Stimulated activated CD4-positive, alpha-beta T cell treated with anti-CD3 and anti-CD28 coated beads, Interleukin-1b, Interleukin-23, amount 100 ng/mL, for 4 hours (primary cell): ENCODE measurements at places on chromosomes 6 and 20.
A peak's percentile ranks its signal among the peaks of the same experiment; 100 is the strongest.

DNA sequence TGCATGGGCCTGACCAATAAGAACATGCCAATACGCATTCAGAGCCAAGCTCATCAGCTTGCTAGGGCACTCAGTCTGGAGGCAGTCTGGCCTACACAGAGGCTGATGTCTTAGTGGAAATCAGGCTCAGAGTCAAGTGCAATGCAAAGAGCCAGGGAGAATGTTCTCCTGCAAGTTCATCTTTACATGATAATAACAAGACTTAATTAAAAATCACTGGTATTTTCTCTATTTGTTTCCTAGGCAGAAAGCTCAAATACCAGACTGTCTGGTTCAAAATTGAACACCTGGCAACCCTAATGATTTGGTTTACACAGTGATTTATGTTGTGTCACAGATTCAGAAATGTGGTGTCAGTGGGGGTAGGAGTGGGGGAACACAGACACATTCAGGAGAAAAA lies 689.3 kb upstream of the FLRT3 start:
- no peak for DNase-seq

DNA sequence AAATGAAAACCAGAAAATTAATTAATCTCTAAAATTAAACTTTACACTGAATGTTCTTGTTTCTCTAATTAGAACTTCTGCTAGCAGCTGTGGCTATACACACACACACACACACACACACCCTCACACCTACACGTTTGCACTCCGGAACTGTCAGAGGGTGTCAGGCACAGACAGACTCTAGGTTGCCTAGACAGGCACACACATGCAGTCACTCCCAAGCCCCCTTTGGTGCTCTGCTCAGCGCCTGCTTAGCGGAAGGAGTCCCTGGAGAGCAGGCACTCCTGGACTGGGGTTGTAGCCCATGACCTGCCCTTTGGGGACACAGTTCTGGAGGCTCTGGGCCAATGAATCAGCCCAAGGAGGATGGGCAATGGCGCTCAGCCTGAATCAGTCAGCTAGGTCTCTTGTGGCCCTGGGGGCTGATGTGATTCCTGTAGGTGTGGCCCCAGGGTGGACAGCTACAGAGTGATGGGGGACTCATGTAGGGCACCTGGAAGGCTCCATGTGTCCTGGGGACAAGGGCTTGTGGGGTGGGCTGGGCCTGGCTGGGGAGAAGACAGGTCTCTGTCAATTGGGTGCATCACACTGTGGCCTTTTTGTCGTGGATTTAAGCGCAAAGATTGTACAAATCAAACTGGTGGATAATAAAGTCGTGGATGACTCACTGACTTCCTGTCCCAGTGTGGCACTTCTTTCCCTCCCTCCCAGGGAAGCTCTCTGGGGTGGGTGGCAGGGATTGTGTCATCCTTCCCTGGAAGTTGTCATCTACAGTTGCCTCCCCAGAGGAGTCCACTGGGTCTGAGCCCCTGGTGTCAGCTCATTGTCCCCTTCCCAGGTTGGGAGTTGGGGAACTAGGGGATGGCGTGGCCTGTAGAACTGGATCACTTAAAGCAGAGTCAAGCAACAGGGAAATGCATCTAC lies 8.8 kb downstream of the TMEM151B start:
- no peak for DNase-seq

- DNase-seq, result no peak
Measured at GRCh38 chr6:45698046-45698445, 317.6 kb downstream of the CLIC5 start.

GRCh38 chr6:62286470-62286843 lies 432 bp upstream of the KHDRBS2 start:
- no peak for DNase-seq

GRCh38 chr6:3009930-3010329 lies 10.2 kb downstream of the NQO2 start:
- DNase-seq, result no peak

GRCh38 chr6:136566851-136567250 lies 16.6 kb upstream of the MAP7 start:
- DNase-seq, result no peak

- no peak for DNase-seq
Measured at GRCh38 chr20:48932375-48932941, 10.9 kb downstream of the ARFGEF2 start.

DNA sequence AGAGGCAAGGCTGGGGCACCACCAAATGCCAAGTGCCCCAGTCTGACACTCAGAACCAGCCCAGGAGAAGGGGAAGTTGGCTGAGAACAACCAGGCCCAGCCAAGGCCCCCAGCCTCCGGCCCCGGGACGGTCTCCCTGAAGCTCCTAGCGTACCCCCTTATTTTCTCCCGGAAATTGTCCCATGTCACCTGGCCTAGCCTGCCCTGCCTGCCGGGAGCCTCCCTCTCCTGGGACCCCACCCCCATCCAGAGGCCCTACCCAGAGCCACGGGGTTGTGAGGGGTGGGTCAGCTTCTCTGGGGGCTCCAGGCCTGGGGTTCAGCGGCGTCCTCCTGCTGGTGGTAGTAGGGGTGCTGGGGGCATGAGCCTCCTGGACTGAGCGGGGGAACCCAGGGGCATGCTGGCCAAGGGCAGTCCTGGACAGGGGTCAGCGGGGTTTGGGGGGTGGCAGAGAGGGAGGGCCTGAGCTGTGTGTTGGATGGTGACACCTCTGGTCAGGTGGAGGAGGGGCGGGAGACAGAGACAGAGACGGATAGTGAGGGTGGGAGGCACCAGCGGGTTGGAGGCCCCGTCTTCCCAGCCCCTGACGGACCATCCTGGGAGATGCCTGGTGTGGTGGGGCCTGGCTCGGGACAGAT lies 7.9 kb upstream of the SLCO4A1 start:
- no peak for DNase-seq

GRCh38 chr6:53506872-53507271 lies 38.0 kb downstream of the GCLC start:
- no peak for DNase-seq

- no peak for DNase-seq
Measured at GRCh38 chr20:17571153-17571527, 1.3 kb downstream of the DSTN start.

- no peak for DNase-seq
Measured at GRCh38 chr20:34547844-34548613, 10.5 kb upstream of the MAP1LC3A start.

- no peak for DNase-seq
Measured at GRCh38 chr6:55670850-55671413, 91.9 kb upstream of the HMGCLL1 start.

- DNase-seq, result peak; percentile 31
Measured at GRCh38 chr6:41306187-41306854, 19.8 kb upstream of the TREM1 start.

DNA sequence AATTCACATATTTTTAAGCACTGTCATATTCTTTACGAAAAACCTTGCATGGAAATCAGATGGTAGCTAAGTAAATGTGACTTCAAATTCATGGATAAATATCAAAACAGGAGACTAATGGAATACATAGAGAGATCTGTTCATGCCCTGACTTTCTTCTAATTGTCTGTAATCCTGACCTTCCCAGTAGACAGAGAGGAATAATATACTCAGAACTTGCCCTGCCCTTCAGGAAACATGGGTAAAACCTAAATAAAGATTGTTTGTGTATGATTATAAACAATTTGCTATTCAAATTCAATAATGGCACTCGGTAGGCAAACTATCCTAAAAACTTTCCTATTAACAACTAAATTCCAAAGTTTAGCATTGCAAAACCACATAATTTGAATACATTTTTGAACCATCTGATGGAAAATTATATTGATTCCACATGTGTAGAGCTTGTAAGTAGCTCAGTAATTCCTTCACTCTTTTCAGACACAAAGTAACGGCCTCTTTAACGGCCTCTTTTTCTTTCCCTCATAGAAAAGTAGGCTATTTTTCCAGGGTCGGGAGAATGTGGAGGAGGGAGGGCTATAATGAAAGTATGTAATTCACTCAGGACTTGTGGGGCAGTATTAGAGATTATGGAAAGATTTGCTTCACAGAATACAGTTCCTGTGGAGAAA lies 227.6 kb downstream of the ALDH8A1 start:
- DNase-seq, result no peak

GRCh38 chr20:13183005-13183404 lies 38.1 kb upstream of the ISM1 start:
- DNase-seq, result no peak

- no peak for DNase-seq
Measured at GRCh38 chr20:40993794-40994540, 34.7 kb upstream of the TOP1 start.

DNA sequence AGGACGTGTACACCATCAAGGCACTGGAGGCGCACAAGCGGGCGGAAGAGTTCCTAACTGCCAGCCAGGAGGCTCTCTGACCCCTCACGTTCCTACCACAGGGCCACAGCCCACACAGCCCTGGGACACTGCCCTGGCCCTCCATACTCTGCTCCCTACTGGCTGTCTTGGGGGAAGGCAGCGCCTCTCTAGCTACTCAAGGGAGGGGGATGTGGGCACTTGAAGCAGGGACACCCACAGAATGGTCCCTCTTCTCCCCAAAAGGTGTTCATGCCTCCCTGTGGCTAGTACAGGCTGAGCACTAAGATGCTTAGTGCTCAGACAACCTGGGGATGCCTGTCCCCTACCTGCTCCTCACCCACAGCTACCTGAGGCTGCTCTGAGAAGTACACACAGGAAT lies 2.5 kb downstream of the MEA1 start:
- DNase-seq, result no peak

DNA sequence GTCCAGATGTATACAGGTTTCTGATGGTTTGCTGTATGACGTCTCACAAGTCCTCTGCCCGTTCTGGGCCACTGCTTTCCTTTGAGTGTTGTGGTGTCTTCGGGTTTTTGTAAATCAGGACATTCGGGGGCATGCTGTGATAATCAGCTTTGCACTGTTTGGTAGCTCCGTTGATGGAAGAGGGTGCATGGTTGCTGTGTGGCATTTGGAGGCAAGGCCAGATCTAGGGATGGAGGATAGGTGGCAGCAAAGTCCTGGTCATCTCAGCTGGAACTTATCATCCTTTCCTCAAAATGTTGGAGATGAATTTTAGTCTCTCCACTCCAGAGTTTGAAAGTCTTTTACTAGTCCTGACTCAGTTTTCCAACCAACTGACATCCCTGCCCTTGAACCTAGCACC lies 91.0 kb downstream of the SCP2D1 start:
- DNase-seq, result no peak

DNA sequence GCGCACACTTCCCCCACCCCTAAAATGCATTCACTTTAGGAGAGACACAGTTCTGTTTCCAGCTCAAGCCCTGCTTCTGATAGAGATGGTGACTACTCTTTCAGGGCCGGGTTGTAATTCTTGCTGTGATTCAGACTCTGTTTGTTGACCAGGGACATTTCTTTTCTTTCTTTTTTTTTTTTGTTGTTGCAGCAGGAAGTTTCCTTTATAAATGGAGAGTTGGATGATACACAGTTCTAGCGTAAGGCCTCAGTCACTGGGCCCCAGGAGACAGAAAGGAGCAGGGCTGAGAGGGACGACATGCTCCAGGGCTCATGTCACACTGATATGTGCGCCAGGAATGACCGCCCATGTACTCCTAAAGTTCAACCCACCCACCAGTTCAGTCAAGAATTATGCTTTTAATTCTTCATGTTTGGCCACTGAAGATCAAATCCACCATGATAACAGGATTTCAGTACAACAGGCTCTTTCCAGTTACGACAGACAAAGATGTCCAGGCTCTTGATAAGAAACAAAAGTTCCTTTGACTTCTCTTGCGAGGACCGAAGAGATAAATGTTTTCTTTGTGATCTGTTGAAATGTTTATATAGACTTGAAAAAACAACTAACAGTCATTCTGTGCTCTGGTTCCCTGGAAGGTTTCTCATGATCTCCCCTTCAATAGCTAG lies 142.5 kb downstream of the CD164 start:
- DNase-seq, result no peak

DNA sequence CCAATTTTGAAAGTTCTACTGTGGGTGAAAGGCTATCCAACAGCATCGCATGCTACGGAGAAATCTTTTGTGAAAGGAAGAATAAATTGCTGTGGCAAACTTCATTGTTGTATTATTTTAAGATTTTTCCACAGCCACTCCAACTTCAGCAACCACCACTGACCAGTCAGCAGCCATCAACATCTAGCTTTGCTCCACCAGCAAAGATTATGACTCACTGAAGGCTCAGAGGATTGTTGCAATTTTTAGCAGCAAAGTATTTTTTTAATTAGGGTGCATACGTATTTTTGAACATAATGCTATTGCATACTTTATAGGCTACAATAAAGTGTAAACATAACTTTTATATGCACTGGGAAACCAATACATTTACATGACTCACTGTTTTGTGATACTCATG lies 493.5 kb downstream of the TFAP2A start:
- DNase-seq, result no peak

- no peak for DNase-seq
Measured at GRCh38 chr20:33278700-33279099, 4.3 kb upstream of the BPIFB1 start.

- peak; percentile 33 for DNase-seq
Measured at GRCh38 chr6:158232316-158233213, 64.4 kb downstream of the GTF2H5 start.

- DNase-seq, result no peak
Measured at GRCh38 chr6:13479971-13480434, 7.4 kb downstream of the GFOD1 start.

DNA sequence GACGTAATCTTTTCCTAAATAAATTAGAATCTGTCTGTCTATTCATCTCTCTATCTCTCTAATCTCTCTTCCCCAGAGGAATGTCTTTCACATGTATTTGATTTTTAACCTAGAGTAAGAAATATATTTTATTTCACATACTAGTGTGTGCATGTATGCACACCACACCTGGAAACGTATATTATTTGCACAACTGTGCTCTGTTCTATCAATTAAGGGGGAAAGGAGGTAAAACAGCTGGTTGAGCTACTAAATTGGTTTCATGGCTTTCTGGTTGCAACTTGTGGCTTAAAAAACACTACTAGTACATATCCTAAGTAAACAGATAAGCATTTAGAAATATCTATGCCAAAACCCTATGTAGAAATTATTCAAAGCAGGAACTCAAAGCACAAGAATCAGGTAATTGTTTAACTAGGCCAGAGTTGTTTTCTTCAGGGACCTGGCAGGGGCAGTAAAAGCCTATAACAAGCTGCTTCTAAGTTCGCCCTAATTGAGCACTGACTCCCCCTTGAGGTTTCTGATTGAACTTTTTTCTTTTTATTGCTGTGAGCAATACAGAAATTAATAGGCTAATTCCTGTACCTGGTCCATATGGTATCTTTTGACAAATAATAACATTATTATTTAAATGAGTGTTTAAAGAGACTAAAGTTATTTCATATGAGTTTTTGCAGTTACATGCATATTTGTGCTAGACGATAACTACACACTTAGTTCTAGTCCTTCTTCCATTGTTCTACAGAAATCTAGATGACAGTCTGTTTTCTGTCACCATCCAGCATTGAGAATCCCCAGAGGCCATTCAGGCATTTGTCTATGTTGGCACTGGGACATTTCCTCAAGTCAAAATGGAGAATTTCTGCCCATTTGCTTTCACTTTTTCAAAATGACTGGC lies 88.6 kb downstream of the MCHR2 start:
- no peak for DNase-seq
